Astrocyte of the cerebellum (primary cell): ENCODE measurements at places on chromosomes 7 and 10.

- peak; percentile 95 for DNase-seq
These were observed 4.7 kb downstream of the NFE2L3 start for GRCh38 chr7:26156451-26157420.

GRCh38 chr10:14757986-14758385 is 16.7 kb downstream of the FAM107B start:
- no peak for DNase-seq

DNA sequence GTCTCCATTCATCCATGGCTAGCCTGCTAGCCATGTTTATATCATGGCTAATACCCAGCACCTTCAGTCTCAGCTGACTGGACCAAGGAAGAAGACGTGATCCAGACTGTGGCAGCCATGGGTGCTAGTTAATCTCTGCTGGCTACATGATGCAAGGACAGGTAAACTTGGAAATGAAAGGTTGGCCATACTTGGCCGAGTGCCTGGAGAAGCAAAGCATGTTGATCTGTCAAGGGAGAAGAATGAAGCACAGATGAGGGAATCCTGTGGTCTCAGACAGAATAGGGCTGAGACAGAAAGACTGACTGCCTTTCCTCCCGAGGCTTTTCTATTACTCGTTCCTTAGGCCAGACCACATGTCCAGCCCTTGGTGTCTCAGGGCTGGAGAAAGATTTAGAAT is 41.1 kb downstream of the CPVL start:
- no peak for DNase-seq

DNA sequence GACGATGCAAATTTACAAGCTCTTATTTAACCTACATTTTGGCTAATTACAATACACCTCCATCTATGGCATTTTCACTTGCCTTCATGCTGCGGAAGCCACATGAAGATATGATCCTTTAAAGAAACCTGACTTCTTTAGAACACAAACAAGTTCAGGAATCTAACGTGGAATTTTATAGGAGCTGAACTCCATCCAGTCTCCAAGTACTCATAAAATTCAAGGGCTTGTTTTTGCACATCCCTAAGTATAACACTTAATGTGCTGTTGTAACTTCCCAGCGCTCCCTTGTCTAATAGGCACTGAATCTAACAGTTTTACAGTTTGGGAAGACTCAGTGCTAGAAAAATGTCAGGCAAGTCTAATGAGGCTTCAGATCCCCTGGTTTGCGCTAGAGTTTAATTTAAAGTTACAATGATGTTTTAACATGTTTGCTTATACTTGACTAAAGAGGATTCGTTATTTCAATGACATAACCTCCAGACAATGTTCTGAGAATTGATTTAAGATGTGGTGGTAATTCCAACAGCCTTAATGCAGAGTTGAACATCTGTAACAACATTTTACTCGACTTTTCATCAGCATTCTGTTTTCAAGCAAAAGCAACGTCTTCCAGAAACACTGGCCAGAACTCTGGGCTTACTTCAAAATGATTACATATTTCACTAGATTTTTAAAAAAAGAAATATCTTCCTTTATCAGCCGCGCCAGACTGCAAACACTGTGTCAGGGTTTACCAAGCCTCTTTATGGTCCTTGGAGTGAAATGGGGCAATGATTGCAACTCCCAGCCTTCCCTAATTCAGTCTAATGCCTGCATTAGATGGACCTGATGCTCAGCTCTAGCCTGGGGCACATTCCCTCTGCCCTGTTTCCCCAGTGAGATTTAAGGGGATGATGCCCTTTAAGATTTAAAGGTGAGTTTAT is 664.3 kb downstream of the KCNMA1 start:
- no peak for DNase-seq

DNA sequence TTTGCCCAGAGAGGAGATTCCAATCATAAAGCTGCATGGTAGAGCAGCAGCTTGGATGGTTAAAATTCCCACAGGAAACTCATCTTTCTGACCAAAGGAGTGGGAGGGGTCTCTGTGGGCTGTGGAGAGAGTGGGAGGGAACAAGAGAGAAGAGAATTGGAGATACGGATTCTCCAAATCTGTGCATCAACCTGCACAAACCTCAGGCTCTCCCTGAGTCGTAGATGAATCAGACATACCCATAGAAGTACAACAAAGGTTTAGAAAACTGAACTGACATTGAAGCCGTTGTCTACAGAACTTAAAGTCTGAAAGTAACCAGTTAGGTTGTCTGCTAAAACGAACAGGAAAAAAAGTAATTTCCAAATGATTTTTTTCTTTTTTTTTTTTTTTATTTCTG is 41.9 kb downstream of the CYCS start:
- no peak for DNase-seq
